ENCODE measurements at places on chromosomes 11 and 22. TPM values are rescaled to one million over a fixed set of nuclear protein-coding genes. Genes with fewer than 3 reads are reported as not detected.

Gene FGF19
- not detected for total RNA-seq

Gene B4GALNT4
- total RNA-seq: 0.05 TPM

Gene SMTNL1
- not detected for total RNA-seq

Gene DENND6B
- 3.4 TPM for total RNA-seq

Data from mammary microvascular endothelial cell (primary cell).